GM13977 (cell line): ENCODE measurements at places on chromosomes 3 and 15.

DNA sequence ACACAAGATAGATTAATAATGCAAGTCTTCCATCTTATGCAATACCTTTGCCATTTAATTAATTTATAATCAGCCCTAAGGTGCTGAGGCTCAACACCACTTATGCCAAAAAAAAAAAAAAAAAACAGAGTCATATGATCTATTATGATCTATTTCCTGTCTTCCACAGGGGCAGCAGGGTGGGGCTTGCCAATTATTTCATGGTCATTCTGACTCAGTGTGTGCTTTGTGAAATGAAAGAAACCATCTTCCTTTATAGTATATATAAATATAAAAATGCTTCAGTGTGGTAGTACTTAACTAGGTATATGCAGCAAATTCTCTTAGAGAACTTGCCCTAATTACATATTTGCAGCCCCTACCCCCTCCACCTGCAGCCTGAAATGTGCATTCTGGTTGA is 7.2 kb upstream of the RARB start:
- no peak for DNase-seq

GRCh38 chr3:51343918-51344687 is 41.0 kb upstream of the MANF start:
- no peak for DNase-seq

DNA sequence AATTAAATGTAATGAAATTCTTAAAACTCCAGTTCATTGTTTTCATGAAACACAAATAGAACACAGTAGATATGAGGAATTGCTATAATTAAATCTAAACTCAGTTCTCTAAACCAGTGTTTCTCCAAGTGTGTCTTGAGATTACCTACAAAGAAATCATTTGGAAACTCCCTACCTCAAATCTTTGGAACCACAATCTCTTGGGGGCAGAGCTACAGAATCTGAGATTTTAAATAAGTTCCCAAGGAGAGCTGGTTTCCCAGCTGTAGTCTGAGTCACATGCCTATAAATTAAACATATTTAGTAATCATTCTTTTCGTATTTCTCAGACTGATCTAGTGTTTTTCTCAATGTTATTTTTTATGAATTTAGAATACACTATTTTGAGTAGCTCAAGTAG is 17.0 kb upstream of the ACTC1 start:
- no peak for DNase-seq

GRCh38 chr3:4898454-4899313 is 80.6 kb upstream of the BHLHE40 start:
- DNase-seq = peak; percentile 50

DNA sequence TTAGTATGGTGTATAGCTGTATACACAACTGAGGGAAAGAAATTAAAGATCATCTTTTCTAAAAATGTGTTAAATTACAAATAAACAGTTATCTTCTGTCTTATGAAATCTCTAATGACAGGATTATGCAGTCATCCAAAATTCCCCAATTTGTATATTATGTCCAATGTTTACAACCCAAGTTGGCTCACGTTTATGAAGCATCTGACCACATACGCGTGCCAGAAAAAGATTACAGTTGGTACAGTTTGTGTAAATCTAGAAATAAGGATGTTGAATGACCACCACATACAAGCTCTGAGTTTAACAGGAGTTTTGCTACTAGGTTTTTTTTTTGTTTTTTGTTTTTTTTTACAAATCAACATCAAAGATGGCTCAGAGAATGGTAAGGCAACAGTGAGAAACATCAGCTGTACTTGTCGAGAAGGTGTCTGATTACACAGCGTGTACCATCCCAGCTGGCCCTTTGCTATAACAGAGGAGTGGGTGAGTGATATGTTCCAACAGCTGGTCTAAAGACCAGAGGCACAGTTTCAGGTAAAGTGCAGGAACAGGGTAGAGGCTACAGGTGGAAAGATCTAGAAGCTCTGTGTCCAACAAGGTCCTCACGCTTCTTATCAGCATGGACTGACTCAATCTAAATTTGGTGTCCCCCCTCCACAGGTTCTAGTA is 47.1 kb downstream of the USF3 start:
- DNase-seq = no peak

DNA sequence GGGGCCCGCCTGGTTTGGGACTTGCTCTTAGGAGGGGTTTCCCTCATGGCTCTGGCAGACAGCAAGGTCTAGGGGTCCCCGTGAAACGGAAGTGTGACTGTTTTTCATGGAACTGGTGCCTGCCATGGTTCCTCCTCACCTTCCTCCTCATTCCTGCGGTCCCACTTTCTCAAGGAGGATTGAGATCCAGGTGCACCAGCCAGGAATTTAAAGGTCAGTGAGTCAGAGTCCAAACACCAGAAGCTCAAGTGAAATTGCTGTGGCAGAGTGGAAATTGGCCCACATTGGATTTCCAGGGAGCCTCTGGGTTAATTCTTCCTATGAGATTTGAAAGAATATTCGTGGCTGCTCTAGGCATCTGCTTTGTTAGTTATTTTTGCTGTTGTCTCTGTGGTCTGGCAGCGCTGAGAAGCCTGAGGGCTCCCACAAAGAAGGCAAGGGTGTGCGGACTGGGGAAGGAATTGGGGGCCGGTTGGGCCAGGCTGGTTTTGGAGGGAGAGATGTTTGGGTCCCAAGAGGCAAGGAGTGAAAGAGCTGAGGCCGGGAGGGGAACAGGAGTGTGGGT is 60.4 kb upstream of the TNFAIP8L3 start:
- DNase-seq = no peak

GRCh38 chr15:25439369-25439836 is 579 bp upstream of the UBE3A start:
- peak; percentile 12 for DNase-seq

DNA sequence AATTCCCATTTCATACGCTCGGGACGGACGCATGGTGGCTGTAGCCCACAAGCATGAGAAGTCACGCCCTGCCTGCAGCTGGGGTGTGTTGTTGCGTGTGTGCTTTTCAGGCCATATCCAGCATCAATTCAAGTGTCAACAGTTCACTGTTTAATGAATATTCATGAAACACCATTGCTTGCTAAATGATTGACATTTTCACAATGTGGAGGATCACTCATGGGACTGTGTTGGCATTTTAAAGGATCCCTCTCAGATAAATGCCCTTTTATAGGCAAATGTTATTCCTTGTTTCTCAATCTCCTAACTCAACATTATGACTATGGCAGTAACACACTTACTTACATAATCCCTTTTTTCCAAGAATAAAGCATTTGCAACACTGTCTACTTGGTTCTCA is 511.3 kb downstream of the GABRG3 start:
- no peak for DNase-seq

DNA sequence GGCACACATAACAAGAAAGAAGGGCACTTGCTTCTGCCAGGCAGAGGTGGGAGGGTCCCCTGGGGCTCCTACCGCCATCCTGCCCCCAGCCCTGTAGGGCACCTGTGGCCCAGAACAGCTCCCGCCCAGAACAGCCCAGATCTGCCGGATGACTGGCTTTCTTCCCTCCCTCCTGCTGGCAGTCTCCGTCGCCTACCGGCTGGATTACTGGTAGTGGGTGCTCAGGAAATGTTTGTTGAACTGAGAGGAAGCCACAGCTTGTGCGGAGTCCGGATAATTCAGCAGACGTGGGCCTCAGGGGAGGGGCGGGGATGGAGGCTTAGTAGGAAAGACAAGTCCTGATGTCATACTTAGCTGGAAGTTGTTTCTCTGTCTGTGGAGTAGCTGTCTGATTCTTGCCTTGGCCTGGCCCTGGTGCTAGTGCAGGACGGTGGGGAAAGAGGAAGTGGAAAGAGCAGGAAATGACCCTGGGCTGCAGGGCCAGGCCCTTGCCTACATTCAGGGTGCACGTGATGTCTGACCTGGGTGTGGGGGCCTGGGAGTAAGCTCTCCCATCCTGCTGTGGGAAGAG is 6.7 kb downstream of the CCDC9B start:
- peak; percentile 49 for DNase-seq

- no peak for DNase-seq
Observed at GRCh38 chr15:89673165-89673512, 6.0 kb downstream of the PLIN1 start.

DNA sequence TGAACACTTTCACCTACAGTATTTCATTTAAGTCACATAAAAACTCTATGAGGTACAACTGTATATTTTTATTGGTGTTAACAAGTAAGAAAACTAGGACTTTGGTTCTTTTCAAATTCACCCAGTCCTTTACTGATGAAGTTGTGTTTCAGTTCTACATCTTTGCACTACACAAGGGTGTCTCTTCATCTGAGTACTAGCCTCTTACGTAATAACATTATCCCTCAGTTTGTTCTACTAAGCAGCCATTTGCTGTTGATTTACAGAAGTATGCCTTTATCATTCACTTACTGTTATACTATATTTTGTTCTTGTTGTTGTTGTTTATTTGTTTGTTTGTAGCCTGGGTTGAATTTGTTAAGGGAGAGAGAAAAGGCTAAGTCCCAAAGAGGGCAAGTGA is 311.9 kb downstream of the PLOD2 start:
- no peak for DNase-seq

DNA sequence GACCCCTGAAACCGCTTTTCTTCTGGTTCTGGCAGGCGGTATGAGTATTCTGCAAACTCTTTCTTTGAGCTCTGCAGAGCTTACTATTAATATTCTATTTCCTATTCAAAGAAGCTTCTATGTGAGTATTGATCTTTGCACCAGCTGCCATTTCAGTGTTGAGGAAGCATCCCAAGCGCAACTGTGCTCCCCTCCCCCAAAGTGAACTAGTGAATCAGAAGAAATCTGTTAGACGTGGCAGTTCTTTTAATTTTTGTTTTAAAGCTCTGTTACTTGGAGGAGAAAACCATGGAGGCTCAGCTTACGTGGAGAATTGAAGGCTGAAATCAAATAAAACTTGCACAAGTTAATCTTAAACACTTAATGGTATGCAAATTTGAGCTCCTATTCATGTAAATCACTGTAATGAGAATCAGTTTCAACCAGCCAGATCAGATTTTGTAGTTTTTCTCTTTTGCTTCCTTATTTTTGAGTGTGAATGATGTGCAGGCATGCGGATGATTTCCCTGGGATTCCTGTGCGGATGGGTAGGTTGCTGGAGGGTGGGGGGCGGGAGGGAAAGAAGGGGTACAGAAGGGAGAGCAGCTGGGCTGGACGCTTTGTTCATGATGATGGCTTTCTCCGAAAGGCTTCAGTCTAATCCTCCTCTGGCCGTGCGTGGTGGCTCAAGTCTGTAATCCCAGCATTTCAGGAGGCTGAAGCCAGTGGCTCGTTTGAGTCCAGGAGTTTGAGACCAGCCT is 16.1 kb upstream of the AGBL1 start:
- DNase-seq = no peak

DNA sequence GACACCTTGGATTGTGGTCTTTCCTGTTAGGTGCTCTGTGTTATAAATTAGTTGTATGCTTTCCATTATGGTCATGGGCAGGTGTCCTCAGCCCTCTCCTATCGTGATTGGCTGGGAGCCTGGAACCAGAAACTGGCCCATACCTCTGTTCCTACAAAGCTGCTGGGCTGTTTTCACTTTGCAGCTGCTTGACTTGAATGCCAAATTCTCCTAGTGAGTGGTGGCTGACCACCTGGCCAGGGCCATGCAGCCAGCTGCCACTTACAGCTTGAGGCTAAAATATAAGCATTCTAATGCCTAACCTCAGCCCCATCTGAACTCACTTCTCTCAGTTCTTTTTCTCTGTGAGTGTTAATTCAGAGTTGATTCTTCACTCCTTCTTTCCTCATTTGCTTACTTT is 239.3 kb upstream of the GBE1 start:
- DNase-seq = no peak

- DNase-seq = no peak
Observed at GRCh38 chr3:53089511-53089910, 40.7 kb downstream of the RFT1 start.

DNA sequence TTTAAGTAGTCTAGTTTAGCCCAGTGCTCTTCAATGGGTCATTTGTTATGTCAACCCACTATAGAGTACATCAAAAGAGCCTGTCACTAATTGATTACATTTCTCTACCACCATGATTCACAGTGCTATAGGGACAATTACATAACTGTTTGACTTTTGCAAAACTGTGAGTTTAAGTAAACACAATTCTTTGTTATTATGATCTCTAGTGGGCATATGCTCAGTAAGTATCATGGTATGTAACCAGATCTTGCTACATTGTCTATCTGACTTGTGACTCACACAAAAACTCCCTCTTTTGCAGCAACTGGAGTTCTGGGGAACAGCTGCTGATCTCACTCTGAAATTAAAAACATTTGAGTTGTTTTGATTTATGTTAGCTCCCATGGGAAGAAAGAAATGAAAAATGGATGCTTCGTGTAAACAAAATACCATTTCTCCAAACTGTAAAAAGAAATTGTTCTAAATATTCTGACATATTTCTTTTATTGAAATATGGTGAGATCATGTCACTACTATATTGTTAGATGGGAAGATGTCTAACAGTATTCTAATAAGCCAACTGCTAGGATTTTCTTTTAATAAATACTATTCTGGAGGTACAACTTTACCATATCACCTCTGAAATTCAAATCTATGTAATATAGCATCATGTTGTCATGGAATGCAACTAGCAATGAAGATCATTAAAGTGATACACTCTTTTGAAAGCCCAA is 470.4 kb downstream of the ROBO1 start:
- no peak for DNase-seq

- no peak for DNase-seq
Observed at GRCh38 chr3:176574786-176575185, 622.5 kb downstream of the TBL1XR1 start.

- no peak for DNase-seq
Observed at GRCh38 chr15:51589881-51590568, 32.5 kb downstream of the DMXL2 start.
